ENCODE measurements at places on chromosomes 11 and 22. TPM values are rescaled to one million over a fixed set of nuclear protein-coding genes. Genes with fewer than 3 reads are reported as not detected.

GAB4 gene
- not detected for total RNA-seq

DNA sequence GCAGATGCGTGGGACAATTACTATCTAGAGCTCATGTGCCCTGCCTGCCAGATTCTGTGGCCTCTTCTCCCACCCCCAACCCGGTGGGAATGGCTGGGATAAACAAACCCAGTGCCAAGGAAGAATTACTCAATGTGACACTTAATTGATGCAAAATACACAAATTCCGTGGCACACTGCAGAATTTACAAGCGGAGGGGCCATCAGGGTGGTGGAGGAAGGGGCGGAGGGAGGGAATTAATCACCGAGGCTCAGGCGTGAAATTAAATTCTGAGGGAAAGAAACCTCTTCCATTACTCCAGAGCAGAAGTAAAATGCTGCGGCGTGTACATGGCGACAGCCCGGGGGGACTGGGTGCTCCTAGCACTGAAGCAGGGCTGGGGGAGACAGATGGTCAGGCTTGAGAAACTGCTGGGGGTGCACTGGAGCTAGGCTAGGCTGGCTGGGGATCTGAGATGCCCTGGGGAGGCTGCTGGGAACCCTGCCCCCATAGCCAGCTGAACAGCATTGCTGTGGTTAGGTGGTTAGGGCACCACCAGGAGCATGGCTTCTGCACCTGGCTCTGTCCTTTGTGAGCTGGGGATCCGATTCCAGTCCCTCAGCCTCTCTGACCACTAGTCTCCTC lies 200.6 kb downstream of the CEP164 start:
- DNase-seq = no peak

- peak; percentile 16 for DNase-seq
Measured at GRCh38 chr22:32623943-32624342, 149.3 kb downstream of the FBXO7 start.

GRCh38 chr22:20089977-20090729 lies 10.1 kb downstream of the DGCR8 start:
- DNase-seq = no peak

FGF3 gene
- not detected for total RNA-seq

ABCC8 gene
- 13.9 TPM for total RNA-seq

DNA sequence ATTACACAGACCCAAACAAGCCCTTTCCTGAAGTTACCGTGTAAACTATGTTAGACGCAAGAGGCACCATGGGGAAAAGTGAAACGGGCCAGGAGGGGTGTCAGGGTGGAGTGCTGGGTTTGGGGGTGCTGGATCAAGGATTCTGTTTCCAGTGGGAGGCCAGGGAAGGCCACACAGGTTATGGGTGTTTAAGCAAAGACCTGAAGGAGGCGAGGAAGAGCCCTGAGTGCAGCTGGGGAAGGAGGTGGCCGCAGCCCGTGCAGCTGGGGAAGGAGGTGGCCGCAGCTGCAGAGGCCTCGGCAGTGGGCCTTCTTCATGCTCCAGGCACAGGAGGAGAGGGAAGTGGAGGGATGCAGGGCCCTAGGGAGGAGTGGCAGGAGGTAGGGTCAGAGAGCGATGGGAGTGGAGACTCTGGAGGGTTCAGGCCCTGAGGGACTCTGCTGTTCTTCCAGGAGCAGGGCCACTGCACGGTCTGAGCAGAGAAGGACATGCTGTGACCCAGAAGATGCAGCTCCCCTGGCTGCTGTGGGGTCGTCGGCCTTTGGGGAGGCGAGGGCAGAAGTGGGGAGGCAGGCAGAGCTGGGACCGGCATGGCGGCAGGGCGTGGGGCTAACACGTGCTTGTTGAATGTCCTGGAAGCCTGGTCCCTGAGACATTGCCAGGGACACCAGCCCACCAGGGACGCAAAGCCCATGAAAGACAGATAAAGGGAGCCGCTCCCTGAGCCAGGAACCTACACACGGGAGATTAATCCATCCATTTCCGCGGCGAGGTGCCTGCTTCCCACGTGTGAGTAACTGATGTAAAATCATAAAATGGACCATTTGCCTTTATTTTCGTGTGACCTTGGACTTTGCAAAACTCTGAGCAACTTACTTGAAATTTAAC lies 1049.1 kb downstream of the BRD1 start:
- no peak for DNase-seq

GRCh38 chr11:82807646-82808045 lies 74.0 kb upstream of the FAM181B start:
- DNase-seq = no peak

GRCh38 chr11:2303627-2304505 lies 2.1 kb downstream of the TSPAN32 start:
- DNase-seq = no peak

DNA sequence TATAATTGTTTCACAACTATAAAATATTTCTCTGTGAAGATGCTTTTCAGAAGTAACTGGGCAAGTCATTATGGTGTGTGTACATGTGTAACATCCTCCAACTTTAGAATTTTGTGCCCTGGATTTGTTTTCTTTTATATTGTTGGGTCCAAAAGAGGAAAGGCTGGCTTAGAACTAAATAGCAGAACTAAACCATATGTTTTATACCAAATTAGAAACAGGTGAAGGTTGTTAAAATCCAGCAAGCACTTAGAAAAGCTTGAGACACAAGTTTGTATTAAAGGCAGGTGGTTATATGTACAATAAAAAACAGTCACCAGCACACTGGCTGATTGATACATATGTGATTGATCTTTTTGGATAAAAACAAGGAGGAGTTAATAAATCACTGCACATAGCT lies 158.5 kb downstream of the WNT11 start:
- no peak for DNase-seq

- DNase-seq = no peak
Measured at GRCh38 chr11:21564833-21565682, 627.8 kb upstream of the ANO5 start.

DNA sequence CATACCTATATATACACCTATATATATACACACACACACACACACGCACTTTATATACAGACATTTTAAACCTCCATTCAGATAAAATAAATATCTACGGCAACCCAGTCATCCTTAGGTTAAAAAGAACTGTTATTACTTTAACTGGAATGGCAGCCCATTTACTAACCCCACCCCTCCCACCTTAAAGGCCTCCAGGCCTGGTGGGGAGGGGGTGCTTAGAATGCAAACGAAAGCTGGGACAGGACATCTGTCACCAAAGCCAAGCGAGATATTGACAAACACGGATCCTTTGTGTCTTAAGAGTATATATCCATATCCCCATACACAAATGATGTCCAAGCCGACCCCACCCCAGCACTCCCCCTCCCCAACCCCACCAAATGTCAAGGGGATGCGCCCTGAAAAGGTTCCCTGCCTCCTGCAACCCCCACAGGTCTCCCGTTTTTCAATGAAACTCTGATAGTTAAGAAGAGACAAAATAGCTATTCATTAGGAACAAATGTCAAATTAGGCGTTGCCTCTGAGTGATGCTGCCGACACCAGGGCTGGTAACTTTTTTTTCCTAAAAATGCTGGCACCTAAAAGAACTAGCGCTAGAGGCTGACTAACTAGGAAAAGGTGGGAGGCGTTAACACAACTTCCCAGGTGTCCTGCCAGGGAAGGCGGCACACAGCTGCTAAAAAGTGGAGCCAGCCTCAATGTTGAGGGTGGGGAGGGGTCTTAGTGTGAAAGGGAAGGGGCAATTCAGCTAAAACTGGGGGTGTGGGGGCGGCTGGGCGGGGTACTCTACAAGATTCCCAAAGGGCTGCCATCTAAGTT lies 5.6 kb downstream of the MN1 start:
- no peak for DNase-seq

- DNase-seq = no peak
Measured at GRCh38 chr22:40056559-40056958, 61.8 kb downstream of the FAM83F start.
